ENCODE measurements at places on chromosomes 7 and 10.
A peak's percentile ranks its signal among the peaks of the same experiment; 100 is the strongest.

DNA sequence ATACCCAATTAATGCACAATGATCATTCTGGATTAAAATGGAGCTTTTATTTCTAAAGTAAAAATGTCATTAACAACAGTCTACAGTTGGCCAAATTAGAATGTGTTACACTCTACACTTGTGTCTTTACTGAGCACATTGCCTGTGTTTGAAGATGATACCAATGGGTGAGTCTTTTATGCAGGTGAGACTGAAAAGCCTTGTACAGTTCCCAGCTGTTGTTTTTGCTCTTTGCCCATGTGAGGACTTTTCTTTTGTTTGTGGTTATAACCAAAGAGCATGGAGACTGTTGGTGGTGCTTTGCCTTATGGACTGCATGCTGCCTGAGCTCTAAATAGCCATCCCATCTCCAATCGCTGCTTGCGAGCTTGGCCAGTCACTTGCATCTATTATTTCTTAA is 264.5 kb downstream of the GATA3 start:
- no peak for DNase-seq

GRCh38 chr10:14569274-14570060 is 205.2 kb downstream of the FAM107B start:
- peak; percentile 56 for DNase-seq

DNA sequence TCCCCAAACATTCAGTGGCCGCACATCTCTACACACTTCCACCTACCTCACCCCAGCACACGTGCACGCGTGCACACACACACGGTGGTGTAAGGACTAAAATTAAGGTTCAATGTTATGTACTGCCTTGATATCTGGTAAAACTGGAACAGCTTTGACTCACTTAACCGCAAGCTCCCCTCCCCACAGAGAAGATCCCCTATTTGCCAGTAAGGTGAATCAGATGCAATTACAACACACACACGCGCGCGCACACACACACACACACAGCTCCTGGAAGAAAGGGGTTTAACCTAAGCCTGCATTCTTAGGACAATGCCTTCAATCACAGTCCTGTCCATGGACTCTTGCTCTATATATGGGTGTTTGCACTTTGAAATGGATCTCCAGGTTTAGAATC is 25.5 kb upstream of the VPS41 start:
- no peak for DNase-seq

DNA sequence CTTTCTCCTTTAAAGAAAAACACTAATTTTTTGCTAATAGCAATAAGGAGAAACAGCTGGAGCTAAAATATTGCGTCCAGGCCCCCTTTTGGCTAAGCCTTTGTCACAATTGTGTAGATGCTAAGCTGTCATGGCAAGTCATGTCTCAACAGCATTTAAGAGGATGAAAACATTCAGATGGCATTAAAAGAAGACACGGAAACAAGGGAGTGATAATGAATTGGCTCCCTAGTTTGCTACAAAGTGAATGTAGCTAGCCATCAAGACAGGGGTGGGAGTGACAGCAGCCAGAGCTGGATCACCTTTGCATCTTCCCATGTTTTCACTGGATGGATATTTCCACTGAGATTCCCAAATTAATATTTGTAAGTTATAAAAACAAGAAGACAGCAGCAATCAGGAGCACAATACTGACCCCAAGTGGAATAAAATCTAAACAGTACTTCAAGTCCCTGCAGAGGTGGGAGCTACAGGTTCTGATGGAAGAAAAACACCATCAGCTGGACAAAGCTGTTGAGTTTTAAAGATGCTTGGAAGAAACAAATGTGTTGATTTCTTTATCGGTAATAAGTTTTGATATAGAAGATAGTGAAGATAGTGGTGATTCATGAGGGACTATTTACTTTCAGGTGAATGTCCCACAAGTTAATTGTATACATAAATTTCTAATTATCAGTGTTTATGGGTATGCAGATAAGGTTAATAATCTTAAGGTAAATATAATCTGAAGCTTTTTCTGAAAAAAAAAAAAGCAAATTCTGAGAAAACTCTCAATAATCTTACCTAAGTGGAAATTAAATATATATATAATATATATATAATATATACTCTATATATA is 129.4 kb downstream of the SLC16A9 start:
- no peak for DNase-seq

- DNase-seq = no peak
These were observed 1.6 kb upstream of the KBTBD2 start for GRCh38 chr7:32893207-32893524.

- DNase-seq = peak; percentile 66
These were observed 445 bp downstream of the REEP3 start for GRCh38 chr10:63521416-63522276.

DNA sequence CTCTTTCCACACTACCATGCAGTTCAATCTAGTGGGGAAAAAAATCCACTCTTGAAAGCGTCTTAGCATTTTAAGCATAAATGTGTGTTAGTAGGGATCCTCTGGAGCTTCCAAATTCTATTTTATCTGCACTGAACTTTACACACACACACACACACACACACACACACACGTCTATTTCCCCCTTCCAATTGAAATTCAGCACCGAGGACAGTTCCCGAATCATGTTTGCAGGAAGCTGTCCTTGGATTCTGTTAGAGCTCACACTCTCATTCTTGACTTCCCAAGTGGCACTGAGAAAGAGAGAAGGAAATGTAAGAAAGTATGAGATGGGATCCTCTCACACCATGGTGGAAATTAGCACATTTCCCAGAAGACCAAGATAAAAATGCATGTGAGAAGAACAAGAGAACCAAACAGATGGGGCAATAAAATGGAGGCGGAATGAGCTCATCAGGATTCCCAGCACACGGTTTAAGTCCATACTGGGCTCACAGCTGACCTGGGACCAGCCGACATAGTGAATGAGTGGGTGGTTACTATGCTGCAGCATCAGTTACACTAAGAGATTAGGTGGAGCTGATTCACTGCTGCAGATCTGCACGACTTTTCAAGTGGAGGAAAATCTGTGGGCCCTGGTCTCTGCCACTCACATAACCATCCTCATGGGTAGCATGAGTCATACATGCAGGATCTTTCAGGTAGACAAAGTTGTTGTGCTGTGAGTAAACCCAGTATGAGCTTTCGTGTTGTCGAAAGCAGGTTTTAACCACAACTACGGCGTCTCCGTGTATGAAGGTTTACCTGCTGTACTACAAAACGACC is 3.3 kb upstream of the NPTX2 start:
- DNase-seq = no peak

GRCh38 chr10:71981015-71981875 is 17.1 kb downstream of the CHST3 start:
- DNase-seq = no peak

DNA sequence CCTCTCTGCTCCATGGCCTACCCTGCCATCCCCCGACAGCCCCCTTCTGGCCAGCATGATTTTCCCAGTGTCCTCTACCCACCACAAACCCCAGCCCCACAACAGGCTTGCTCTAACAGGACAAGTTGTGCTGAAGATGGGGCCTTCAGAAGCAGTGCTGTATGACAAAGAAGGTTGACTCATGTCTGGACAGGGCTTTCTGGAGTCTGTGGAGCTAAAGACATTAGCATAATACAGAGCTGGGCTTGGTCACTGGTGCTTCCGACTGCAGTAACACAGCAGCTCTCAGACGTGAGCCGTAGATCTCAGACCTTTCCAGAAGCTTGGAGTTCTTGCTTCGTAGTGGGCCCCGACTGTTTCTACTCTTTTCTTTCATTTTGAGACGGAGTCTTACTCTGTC is 100.5 kb downstream of the GTF2IRD1 start:
- no peak for DNase-seq

DNA sequence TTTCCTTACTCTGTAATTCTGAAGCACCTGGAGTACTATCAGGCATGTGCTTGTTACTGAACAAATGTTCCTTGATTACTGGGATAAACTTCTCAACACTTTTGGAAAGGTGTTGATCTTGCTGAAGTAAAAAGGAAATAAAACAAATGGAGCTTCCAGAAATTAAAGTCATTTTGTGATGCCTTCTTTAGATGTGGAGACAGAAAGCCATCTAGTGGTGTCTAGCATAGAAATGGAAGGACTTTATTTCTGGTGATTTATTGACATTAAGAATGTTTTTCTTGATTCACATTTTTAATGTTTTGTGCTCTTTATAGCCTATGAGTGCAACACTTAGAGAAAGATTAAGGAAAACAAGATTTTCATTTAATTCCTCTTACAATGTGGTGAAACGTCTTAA is 1.4 kb downstream of the SFR1 start:
- DNase-seq = no peak

DNA sequence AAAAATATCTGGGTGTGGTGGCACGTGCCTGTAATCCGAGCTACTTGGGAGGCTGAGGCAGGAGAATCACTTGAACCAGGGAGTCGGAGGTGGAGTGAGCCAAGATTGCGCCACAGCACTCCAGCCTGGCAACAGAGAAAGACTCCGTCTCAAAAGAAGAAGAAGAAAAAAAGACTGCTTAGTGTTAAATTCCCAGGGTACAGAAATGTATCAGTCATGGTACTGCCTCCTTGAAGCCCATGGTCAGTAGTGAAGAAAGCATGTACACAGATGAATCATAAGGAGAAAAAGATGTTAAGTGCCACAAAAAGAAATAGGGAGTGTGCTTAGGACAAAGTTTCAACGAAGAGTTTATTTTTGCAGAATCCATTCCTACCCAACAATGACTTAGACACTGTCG is 62.5 kb upstream of the KMT2E start:
- no peak for DNase-seq

GRCh38 chr10:105398202-105398601 is 757.1 kb downstream of the SORCS3 start:
- DNase-seq = no peak

- no peak for DNase-seq
These were observed 159.4 kb downstream of the OAT start for GRCh38 chr10:124259139-124259825.

DNA sequence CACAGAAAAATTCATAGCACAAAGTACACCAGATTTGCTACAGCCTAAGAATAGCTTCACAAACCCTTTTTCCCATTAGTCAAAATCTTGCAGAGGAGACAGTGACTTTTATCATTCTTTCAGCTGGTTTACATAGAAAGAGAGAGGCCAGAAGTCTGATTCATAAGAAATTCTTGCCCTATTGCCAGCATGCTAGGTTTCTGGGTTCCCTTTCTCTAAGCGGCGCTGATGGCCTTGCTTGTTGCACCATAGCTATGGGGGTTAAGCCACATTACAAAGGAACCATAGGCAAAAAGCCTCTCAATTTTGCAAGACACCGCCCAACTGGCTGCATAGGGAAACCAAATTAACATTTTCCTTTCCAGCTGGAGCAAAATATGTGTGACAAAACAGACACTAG is 87.4 kb downstream of the ZNF467 start:
- DNase-seq = no peak

GRCh38 chr7:4882169-4883032 is 1.1 kb downstream of the RADIL start:
- DNase-seq = peak; percentile 38

DNA sequence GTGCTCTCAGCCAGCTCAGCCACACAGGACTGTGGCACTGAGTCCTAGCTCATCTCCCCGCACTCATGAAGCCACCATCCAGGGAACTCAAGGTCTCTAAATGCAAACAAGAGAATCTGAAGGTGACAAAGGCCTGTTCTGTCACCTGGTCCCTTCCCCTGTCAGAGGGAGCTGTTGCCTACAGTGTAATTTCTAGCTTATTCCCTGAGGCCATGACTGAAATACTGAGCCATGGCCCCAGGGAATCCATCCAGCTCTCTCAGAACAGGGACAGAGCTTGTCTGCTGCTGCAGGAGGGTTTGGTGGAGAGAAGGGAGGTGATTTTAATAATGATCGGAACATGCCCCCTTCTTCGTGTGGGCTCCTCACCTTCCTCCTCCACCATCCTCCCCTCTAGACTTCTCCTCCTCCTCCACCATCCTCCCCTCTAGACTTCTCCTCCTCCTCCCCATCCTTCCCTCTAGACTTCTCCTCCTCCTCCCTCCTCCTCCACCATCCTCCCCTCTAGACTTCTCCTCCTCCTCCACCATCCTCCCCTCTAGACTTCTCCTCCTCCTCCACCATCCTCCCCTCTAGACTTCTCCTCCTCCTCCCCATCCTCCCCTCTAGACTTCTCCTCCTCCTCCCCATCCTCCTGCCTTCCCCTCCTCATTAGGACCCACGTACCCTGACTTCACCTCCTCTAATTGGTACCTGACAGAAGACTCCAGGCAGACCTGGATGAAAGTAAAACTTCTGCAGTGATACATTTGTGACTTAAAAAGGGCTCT is 338.0 kb upstream of the MKI67 start:
- DNase-seq = peak; percentile 29

DNA sequence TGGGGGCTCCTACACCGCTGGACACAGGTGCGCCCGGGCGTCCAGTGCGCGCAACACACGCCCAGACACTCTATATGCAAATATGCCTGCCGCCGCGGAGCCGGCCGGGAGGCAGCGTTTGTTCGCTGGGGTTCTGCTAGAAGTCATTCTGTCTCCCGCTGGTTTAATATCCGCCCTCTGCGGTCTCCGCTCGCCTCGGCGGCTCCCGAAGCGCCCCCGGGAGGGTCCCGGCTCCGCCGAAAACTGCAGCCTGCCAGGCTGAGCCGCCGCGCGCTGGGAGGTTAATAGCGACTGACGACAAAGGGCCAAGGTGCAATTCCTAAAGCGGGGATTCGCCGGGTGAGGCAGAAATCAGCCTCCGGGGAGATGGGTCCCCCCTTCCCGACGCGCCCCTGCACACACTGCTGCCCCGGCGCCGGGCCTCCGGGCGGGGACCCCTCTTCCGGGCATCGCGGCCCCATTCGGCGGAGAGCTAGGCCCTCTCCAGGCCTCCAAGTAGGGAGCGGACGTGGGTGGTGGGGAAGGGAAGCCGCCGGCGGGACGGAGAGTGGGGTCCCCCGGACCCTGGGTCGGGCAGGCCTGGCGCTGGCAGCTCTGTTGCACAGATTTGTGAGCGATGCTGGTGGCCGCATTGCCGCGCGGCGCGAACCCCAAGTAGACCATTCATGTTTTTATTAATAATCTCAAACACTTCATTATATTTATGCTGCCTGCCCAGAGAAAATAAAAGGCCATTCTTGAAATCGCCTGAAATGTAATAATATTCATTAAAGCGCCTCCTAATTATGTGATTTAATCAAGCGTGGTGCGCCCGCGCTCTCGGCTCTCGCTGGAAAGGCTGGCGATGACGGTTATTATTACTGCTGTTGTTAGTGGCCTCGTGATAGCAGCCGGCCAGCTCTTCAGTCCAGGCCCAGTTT is 9.1 kb downstream of the EN2 start:
- no peak for DNase-seq

Data from transverse colon (tissue), 4 donors.